GM12891 (cell line): ENCODE measurements at places on chromosomes 11 and 22.
A peak's percentile ranks its signal among the peaks of the same experiment; 100 is the strongest.

GRCh38 chr11:25981998-25982397 lies 349.9 kb upstream of the ANO3 start:
- DNase-seq, result no peak

DNA sequence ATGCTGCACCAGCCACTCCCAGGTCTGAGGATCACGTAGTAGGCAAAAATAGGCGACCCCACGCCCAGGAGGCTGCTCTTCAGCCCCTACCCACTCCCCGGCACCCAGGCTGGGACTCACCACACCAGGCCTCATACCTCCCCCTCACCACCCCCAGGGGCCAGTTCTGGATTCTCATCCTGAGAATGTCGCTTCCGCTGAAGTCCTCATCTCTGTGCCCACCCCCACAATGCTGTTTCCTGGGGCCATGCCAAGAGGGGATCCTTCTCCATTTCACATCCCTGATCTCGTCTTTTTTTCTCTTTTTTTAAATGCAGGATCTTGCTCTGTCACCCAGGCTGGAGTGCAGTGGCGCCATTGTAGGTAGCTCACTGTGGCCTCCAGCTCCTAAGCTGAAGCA lies 1.7 kb upstream of the OSM start:
- no peak for DNase-seq

DNA sequence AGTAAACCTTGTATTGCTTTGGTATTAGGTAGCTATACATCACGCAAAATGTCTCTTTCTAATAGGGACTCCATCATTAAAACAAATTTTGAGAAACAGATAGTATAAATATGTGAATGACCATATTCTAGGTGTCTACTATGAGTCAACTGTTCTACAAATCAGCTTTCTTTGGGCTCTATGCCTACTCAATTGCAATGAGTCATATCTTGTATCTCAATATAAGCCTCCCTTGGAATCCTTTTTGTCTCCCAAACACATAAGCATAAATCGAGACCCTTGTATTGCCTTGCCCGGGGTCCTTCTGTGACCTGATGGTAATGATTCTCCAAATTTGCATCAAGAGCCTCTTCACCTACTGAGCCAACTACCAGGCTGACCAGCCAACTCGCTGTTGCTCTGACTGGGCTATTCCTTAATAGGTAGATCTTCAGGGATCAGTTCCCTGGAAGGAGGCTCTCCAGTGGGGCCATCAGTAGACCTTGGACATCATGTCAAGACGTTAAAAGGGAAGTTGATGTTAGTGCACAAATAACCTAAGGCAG lies 22.2 kb downstream of the BLID start:
- DNase-seq, result no peak

- no peak for DNase-seq
Observed at GRCh38 chr22:40238425-40239344, 61.0 kb downstream of the TNRC6B start.

DNA sequence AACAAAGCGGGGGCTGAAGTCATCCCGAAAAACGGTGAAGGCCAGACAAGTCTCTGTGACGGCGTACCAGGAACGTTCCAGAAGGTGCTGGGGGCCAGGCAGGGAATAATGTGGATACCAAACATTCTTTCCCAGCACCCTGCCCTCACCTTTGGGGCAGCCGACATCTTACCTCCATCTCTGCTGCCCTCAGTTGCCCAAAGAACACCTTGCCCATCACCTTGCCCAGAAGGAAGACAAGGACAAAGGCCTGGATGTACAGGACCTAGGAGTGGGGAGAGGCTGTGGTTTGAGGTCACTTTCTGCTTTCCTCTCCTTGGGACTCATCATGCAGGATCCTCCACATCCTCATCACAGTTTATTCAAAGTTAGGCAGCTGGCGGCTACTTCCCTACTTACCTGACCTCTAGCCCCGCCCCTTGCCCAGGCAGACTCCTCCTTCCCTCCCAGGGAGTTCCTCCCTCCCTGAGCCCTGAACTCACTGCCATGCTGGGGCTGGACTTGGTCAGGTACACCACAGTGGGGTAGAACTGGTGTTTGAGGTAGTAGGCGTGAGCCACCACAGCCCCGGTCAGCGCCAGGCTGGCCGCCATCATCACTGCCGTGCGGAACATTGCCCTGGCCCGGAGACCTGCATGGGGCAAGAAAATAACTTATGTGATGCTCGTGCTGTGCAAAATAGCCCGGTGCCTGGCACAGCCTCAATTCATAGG lies 1.2 kb downstream of the SYVN1 start:
- no peak for DNase-seq

DNA sequence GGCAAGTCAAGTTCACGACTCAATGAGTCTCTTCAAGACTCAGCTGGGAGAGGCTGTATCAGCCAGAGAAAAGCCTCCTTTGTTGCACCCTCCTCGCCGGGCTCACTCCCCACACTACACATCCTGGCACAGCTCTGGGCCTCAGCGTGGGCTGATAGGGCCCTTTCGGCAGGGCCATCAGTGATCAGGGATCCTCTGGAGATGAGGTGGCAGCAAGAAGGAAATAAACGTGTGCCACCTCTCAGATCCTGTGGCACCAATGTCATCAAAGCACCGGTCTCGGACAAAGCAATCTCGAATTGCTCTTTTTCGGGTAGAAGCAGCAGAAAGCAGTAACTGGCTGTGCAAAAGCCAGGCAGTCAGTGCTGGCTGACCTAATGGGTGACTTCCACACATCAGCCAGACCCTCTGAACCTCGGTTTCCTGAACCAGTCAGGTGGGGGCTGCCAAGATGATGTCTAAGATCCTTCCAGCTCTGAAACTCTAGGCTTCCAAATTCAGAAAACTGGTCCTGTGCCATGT lies 2.1 kb downstream of the EHD1 start:
- no peak for DNase-seq

DNA sequence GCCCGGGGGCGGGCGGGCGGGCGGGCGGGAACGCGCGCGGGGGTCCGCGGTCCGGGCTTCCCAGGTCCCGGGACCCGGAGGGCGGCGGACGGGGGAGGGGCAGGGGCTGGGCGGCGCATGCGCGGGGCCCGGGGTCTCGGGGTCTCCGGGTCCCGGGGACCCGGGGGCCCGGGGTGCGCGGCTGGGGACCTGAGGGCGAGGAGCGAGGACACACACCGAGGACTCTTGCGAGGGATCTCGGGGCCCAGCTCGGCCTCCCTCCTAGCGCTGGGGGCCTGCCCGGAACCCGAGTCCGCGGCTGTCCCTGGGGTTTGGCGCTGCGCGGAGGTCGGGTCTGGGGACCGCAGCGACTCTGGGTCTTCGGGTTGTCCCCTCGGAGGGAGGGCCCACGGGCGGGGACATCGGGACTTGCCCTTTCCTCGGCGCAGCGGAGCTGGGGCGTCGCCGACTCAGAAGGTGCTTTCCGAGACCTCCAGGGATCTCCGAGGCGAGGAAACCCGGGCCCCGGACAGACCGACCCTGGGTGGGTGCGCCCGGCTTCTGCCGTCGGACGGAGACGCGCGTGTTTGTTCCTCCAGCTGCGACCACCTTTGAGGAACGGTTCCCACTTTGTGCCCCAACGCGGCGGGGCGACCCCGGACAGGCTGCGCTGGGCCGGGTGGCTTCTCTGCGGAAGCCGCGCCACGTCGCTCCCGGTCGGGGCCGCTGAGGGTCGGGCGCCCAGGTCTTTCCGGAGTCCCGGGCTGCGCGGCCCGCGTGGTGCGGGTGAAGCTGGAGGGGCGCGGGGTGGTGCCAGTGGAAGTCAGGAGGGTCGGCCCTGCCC lies 540 bp downstream of the PPARA start:
- peak; percentile 74 for DNase-seq

DNA sequence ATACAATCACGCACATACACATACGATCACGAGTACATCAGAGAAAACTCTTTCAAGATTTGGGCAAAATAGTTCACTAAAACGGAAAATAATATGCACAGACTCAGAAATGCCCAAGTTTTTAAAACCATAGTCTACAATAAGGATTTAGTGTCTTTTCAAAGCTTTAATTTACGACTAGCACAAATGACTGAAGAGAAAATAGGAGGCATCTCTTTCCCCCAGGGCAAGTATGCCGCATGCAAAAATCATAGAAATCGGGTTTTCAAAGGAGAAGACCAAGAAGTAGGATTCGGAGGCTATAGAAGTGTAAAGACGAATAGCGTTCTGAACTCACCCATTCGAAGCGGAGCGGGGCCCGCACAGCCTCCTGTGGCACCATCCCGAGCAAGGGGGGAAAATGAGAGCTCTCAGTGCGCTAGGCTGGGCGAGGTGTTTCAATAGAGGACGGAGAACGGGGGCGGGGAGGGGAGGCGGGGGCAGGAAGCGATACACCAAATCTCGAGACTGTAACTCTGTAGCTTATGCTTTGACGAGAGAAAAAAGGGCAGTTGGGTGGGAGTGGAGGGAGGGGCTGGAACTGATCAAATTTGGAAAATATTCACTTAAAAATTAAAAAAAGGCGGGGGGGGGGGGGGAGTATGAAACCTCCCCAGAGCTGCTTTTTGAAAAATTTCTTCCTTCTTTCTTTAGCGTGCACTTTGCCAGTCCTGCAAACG lies 15.8 kb downstream of the BLID start:
- no peak for DNase-seq

DNA sequence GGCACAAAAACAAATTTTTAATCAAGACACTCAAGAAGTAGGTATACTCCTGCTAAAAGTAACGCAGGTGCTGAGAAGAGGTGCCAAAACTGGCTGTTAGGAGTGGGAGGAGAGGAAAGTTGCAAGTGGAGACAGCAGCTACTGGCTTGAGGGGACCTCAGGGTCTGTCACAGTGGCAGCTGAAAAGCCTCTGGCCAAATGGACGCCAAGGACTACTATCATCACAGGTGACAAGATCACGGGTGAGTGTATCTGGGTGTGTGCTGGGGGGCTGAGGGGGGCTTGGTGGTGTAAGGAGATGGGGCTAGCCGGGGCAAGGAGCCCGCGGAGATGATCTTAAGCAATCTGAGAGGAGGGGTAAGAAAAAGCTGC lies 687 bp downstream of the ZNF202 start:
- no peak for DNase-seq

- DNase-seq, result no peak
Observed at GRCh38 chr11:103729617-103730016, 306.8 kb upstream of the DDI1 start.

- no peak for DNase-seq
Observed at GRCh38 chr11:16239141-16240105, 116.9 kb downstream of the SOX6 start.
